Karpas-422 (cell line): ENCODE measurements at places on chromosomes 7 and 10.
A peak's percentile ranks its signal among the peaks of the same experiment; 100 is the strongest.

DNA sequence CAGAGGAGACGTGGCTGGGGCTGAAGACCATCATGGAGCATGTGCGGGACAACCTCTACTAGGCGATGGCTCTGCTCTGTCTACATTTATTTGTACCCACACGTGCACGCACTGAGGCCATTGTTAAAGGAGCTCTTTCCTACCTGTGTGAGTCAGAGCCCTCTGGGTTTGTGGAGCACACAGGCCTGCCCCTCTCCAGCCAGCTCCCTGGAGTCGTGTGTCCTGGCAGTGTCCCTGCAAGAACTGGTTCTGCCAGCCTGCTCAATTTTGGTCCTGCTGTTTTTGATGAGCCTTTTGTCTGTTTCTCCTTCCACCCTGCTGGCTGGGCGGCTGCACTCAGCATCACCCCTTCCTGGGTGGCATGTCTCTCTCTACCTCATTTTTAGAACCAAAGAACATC is 22.0 kb upstream of the CPA5 start:
- no peaks in the 10 kb centered on the region for H3K4me1 ChIP-seq
- H3K36me3 ChIP-seq = no peaks in the 10 kb centered on the region
- no peak overlapping the region for H3K27ac ChIP-seq

GRCh38 chr10:34399013-34399412 is 416.1 kb downstream of the PARD3 start:
- H3K36me3 ChIP-seq = no peaks in the 10 kb centered on the region
- H3K27ac ChIP-seq = no peak overlapping the region
- no peaks in the 10 kb centered on the region for H3K27me3 ChIP-seq
- no peak for DNase-seq

DNA sequence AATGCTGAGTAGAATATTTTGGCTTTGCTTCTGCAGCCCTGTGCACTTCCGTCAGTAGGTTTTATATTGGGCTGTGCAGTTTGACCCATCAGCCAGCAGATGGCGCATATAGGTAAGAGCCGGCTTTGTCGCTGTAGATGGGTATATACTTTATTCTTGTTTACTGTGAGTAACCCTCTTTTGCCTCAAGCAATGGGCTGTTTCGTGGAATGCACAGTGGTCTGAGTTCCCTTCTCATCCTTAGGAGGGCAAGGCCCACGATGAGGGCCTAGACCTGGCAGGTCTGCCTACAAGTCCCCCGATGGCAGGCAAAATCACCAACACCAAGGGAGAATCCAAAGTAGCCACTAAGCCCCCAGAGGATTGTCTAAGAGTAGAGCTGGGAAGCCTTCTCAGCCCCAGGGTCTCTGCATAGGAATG is 1002.9 kb upstream of the KCND2 start:
- no peak overlapping the region for H3K4me3 ChIP-seq
- no peaks in the 10 kb centered on the region for H3K27me3 ChIP-seq
- no peak overlapping the region for H3K27ac ChIP-seq
- H3K36me3 ChIP-seq = no peaks in the 10 kb centered on the region

DNA sequence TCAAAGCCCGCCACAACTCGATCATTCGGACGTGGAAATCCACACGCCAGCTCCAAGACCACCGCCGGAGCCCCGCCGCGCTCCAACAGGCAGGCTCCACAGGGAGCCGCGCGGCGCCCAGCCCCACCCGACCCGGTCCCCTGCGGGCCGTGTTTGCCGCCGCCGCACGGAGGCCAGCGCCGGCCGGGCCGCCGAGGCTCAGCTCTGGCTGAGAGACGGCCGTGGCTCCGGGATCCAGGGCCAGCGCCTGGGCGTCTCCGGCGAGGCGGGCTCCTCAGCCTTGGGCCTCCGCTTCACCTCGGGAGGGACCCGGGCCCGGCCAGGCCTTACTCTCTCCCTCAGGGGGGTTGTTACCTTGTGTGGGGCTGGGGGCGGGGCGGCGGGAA is 333 bp downstream of the SMNDC1 start:
- peaks cover 39% of the 10 kb centered on the region for H3K4me1 ChIP-seq
- peak overlapping the region; percentile 68 for H3K27ac ChIP-seq
- H3K27me3 ChIP-seq = no peaks in the 10 kb centered on the region
- peak overlapping the region; percentile 86 for H3K4me3 ChIP-seq

DNA sequence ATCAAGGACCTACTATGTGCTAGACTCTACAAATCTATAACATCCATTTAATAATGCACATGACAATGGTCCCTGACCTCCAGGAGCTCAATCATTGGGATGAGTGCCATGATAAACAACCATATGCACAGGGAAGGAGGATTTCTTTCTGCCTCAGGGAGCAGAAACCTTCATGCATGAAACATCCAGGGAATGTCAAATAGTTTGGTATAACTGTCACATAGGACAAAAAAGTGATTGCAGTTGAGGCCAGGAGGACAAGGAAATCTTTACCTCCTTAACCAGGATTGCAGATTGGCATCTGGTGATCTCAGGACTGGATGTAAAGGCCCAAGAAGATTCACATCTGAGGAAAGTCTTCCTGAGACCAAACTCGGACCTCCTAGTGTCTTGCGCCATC is 993.1 kb downstream of the KCNMA1 start:
- DNase-seq = no peak
- H3K4me1 ChIP-seq = no peaks in the 10 kb centered on the region
- H3K27ac ChIP-seq = no peak overlapping the region
- no peak overlapping the region for H3K4me3 ChIP-seq
